ENCODE measurements at places on chromosomes 13 and 19. TPM values are rescaled to one million over a fixed set of nuclear protein-coding genes. Genes with fewer than 3 reads are reported as not detected.

Gene ZNF266
- 9.4 TPM for total RNA-seq

Gene PDE4C
- total RNA-seq, result not detected

Gene ZNF473
- total RNA-seq, result 8.3 TPM

Gene AMER2
- not detected for total RNA-seq

- peak; percentile 63 for DNase-seq
Observed at GRCh38 chr19:2500841-2501261, 24.9 kb downstream of the GADD45B start.

GRCh38 chr19:46521241-46521868 lies 25.7 kb upstream of the PNMA8B start:
- DNase-seq, result no peak

GRCh38 chr19:10086591-10087192 lies 575 bp downstream of the SHFL start:
- peak; percentile 85 for DNase-seq

GRCh38 chr13:25095851-25096453 lies at the start of gene PABPC3:
PABPC3 (plus strand) TSS chr13:25096136; CDS start chr13:25096199, 63 bp downstream.
- peak; percentile 36 for DNase-seq

DNA sequence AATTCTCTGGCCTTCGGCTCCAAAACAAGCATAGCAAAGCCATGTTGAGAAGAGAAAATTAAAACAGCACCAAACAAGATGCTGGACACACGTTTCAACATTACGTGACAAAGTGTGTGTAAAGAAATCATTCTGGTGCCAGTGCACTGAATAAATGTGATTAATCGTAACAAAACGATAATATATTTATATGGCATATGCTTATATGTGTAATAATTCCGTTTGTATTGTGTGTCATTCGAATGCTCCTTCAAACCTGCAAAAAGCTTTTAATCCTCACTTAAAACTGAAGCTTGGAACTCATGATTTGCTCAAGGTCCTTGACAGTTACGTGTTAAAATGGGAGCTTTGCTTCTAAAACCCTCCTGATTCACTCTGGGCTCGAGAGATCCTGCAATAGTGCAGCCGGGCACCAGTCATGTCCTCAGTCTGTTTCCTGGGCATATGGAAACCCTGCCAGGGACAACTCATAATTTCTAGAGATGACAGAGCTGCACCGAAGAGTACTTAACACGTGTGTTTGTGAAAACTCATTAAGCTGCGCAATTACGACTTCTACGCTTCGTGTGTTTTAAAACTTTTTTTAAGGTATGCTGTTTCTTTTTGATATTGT lies 731 bp upstream of the AKAP8L start:
- peak; percentile 96 for DNase-seq

GRCh38 chr13:49635599-49636433 lies 7.5 kb downstream of the ARL11 start:
- DNase-seq, result no peak

DNA sequence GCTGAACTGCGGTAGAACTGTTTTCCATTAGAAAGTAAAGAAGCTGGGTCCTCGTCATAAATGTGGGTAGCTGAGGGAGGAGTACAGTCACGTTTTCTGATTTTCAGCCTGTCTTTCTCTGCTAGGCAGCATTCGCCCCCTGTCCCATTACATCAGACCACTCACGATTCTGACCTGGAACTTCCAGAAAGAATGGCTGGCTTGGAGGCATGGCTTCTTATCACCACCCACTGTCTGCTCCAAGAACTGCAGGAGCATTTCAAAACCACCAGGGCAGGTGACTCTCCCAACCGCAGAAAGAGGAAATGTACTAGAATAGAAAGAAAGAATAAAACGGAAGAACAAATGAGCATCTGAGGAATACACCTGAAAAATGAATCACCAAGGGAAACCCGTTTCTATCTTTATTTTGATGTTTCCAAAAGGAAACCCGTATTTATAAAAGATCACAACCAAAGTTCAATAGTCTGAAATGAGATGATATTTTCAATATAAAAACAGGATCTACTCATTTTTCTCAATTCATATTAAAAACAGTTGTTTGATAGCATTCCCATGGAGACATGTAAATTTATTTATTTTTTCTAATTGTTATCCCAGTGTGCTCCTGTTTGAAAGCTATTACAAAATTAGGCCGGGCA lies 22.1 kb upstream of the POMP start:
- DNase-seq, result peak; percentile 77

DNA sequence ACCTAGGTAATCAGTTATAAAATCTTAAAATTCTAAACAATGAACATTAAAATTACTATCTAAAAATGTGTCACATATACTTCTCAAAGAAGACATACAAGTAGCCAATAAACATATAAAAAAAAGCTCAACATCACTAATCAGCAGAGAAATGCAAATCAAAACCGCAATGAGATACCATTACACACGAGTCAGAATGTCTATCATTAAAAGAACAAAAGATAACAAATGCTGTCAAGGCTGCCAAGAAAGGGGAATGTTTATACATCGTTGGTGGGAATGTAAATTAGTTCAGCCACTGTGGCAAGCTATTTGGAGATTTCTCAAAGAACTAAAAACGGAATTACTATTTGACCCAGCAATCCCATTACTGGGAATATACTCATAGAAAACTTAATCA lies 310.3 kb upstream of the EDNRB start:
- DNase-seq, result no peak

- peak; percentile 81 for DNase-seq
Observed at GRCh38 chr19:8208922-8209461, at the start of gene CERS4. CERS4 (plus strand) TSS chr19:8209370; CDS start chr19:8251077, 41,707 bp downstream.

DNA sequence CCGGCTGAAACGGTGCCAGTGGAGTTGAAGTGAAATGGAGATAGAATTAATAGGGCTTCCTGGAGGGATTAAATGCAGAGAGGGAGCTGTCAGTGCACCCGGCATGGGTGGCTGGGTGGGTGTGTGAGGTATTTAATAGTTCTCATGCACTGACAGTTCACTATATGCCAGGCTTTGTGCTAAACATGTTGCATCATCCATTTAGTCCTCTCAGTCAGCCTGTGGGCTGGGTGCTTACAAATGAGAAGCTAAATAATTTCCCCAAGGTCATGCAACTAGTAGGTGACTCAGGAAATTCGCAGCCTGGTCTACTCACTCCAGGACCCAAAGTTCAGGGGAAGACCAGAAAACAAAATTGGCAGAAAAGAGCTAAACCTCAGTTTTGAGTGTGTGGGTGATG lies 63.5 kb upstream of the SPATA13 start:
- no peak for DNase-seq

DNA sequence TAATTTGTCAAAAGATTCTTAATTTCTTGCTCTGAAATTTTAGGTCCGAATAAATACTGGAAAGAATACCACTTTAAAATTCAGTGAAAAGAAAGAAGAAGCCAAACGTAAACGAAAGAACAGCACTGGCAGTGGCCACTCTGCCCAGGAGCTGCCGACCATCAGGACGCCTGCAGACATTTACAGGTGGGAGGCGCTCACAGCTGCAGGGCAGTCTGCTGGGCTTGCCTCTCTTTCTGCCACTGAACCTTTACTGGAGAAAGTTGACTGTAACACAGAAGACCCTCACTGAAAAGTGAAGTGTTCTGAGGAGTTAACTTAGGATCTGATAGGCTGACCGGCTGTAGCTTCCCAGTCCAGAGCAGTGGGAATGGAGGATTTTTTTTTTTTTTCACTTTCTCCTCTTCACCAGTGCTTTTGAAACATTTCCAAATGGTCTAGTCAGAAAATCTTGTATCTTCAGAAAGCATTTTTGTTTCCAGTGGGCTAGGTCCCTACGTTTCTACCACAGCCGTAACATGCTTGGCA lies 69.1 kb downstream of the URI1 start:
- DNase-seq, result no peak

Measured in osteoblast (primary cell).